Femur (tissue), 1 donor: ENCODE measurements at places on chromosomes 3 and 15.

DNA sequence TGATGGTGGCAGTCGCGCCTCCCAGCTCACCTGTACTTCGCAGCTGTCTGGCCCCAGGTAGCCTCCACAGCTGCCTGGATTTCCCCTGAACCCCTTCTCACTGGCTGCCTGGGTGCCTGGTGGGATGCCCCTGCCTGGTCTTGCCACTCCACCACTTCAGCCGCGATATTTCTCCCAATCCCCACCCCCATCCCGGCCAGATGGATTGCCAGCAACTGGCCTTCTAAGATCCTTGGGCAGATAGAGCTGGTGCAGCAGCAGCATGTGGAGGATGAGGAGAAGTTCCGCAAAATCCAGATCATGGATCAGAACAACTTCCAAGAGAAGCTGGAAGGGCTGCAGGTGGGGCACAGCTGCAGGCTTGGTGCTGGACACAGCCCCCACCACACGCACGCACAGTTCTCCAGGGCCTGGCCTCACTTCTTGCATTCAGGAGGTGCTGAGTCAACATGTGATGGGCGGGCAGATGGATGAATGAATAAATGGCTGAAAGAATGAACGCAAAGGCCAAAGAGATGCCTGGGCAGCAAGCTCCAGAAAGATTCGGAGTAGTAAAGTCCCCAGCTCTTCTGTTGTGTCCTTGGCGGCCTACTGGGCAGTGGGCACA is 35.7 kb downstream of the DNAH1 start:
- DNase-seq = no peak

DNA sequence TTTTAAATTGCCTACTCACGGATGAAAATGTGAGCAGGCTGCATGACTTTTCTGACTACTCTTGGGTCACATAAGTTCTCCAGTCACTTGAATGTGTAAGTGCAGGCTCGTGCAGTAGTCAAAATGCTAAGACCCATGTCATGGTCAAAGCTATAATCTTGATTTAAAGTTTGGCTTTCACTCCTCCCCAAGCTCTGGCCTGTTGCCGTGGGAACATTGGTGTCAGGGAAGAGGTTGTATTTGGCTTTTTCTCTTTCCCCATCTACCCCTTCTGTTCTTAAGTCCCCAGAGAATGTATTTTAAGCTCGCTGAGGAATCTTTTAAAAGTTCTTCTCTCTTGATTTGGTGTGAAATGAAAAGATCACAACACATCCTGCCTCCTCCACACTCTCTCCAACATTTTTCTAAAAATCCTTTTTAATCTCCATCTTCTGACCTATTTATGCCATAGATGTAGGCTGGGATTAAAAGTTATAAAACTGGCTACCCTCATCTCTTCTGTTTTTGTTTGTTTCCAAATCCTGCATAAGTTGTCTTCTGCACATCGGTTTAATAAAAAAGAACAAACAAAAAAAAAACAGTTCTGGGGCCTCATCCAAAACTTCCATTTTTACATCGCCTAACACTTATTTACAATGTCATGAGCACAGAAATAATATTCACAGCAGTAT is 61.4 kb upstream of the ADAMTSL3 start:
- peak; percentile 48 for DNase-seq

DNA sequence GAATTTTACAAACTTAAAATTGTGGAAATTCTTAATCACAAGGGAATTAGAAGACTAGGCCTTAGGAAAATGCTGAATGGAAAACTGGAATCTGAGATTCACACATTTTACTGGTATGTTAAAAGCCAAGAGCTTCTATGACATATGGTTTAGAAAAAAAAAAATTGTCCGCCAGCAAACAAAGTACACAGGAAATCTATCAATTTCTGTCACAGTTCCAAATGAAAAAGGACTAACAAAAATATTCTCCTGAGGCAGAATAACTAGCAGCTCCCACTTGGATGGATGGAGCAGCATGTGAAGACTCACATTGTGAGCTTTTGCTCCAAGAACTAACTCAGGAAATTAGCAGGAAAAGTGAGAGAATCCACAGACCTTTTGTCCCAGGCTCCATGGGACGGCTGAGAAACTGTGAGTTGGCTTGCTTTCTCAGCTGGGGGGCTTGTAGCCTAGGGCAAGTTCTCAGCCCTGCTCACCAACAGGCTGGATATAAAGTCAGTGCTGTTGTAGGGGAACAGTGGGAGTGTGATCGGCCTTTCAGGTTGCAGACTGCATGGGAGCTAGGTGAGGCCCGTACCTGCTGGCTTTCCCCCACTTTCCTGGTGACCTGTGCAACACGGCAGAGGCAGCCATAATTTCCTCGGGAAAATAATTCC is 731.1 kb upstream of the SGO1 start:
- no peak for DNase-seq

DNA sequence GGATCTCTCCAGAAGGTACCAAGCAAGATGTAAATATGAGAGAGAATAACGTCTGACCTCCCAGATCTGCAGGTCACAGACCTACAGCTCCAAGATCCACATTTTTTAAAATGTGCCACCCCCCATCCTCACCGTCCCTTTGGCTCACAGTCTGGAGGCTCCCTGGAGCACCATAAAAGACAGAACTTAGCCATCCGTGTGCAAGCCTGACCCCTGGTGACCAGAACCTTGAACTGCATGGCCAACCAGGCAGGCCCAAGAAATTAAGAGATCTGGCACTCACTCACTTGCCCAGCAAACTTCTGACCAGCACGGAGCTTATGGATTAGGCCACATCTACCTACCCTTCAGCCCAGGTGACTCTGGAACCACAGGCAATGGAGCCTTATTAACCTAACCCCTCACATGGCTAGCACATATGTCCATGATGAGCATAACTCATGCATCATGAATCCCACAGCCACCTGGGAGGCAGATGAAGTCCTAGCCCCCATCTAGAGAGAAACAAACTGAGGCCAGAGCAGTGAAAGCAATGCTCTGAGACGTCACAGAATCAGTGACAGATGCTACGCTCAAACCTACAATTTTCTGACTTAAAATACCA is 275.3 kb downstream of the UACA start:
- DNase-seq = peak; percentile 81

DNA sequence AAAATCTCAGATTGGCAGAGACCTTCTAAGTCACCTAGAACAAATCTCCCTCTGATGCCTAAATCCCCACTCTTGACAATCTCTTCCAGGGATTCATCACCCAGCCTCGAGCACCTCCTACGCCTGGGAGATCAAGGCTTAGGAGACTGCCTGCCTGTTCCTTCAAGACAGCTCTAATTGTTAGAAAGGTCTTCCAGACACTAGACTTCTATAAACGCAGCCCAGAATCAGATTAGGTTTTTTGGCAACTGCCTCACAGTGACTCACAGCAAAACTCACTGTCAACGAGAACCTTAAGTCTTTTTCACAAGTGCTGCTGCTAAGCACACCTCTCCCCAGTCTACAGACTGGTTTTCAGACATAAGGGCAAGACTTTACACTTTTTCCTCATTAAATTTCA is 23.1 kb downstream of the SRGAP3 start:
- peak; percentile 62 for DNase-seq
